ENCODE measurements at places on chromosomes 5 and 9. TPM values are rescaled to one million over a fixed set of nuclear protein-coding genes. Genes with fewer than 3 reads are reported as not detected.

GRCh38 chr5:134086943-134087305 is 27.6 kb upstream of the TCF7 start:
- DNase-seq = no peak
- H3K4me3 ChIP-seq = no peak overlapping the region
- 0 out of 2 replicates have a peak, but pooled peaks cover 7% of the 10 kb centered on the region for H3K27me3 ChIP-seq
- H3K36me3 ChIP-seq = no peaks in the 10 kb centered on the region
- peaks cover 1% of the 10 kb centered on the region for H3K4me1 ChIP-seq
- H3K27ac ChIP-seq = no peak overlapping the region

DNA sequence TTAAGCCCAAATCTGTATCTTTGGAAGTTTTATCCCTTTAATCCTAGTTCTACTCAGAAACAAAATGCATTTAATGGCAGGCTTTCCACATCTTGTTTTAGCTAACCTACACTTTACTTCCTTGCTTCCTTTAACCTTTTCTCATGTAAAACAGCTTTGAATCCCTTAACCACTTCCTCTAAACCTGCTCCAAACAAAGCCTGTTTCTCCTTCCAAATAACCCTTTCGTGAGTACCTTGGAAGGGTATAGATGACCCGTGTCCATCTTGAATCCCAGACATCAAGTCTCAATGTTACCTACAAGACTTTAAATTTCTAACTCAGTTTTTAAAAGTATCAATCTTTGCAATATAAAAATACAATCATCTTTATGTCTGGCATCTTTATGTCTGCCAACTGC is 78.4 kb downstream of the DROSHA start:
- H3K27me3 ChIP-seq = no peaks in the 10 kb centered on the region
- no peak for DNase-seq
- H3K27ac ChIP-seq = no peak overlapping the region
- H3K36me3 ChIP-seq = peaks cover 52% of the 10 kb centered on the region
- no peak overlapping the region for H3K4me3 ChIP-seq

DNA sequence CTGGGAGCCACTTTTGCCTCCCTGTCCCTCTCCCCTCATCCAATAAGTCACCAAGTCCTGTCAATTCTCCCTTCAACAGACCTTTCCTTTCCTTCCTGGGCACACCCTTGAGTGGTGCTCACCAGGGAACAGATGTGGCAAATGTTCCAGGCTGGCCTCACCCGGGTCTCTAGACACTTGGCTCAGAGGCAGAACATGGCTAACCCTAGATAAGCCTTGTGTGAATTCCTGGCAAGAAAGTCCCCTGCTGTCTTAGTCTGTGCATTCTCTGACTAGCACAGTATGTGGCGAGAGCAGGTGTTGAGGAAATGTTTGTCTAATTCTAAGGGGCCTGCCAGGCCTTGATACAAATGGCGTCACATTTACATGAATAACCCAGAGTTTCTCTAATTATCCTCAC is 41.2 kb upstream of the PTGS1 start:
- DNase-seq = no peak
- H3K27me3 ChIP-seq = no peaks in the 10 kb centered on the region

DNA sequence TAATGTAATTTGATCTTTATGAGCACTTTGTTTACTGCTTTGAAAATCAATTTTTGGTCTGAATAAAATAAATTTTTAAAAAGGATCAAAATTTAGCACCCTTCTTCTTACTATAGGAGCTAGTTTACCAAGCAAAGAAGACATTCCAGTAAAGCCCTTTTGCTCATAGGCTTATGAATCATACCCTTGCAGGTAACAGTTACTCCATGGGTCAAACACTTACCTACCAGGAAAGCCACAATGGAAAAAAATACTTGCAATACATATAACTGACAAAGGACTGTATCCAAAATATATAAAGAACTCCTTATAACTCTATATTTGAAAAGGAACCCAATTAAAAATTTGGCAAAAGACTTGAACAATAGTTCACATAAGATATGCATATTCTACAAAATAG is 66.6 kb downstream of the SHOC1 start:
- H3K36me3 ChIP-seq = 0 out of 2 replicates have a peak, but pooled peaks cover 10% of the 10 kb centered on the region
- H3K27ac ChIP-seq = peak overlapping the region; percentile 22
- H3K27me3 ChIP-seq = no peaks in the 10 kb centered on the region
- no peak overlapping the region for H3K4me3 ChIP-seq

GRCh38 chr5:10637944-10638343 is 74.1 kb downstream of the ANKRD33B start:
- H3K4me3 ChIP-seq = no peak overlapping the region
- DNase-seq = no peak
- H3K27me3 ChIP-seq = no peaks in the 10 kb centered on the region
- H3K27ac ChIP-seq = no peak overlapping the region
- H3K4me1 ChIP-seq = 0 out of 2 replicates have a peak, but pooled peaks cover 5% of the 10 kb centered on the region

DNA sequence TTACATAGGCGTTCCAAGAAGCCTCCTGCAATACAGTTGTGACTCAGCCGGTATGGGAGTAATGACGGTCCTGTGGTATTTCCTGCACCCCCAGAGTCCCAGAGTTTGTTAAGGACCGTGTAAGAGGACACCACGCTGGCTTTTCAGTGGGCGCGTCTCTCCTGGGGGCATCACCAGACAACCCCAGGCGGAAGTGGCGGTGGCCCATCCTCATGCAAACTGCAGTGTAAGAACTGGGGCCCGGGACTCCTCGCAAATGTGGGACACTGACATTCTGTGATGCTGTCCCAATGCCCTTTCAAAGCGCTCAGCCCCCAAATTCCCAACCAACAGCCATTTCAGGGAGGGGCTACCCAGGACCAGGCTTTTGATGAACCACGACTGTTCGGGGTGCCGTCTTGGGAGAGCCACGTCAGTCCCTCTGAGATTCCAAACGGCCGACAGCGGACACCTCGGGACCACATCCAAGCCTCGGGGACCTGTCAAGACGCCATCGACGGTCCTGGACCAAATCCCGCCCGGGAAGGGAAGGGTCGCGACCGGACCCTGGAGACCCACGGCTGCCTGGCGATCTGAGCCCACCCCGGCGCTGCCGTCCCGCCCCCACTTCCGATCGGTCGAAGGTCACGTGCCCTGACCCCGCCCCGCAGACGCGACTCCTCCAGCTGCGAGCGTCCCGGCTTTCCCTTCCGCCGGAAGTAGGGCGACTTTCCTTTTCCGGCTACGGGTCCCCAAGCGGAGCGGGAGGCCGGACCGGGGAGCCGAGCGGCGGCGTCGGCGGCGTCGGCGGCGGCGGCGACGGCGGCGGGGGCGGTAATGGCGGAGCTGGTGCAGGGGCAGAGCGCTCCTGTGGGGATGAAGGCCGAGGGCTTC is at the start of gene FUBP3:
Gene FUBP3, plus strand, starts transcription at position 713 of the 873 bp plus-strand sequence. Its CDS starts 104 bp downstream, at position 817.
- H3K4me3 ChIP-seq = peak within 1 kb of the TSS; percentile 83
- H3K4me1 ChIP-seq = peaks cover 20% of the 10 kb centered on the region
- no peaks in the 10 kb centered on the region for H3K27me3 ChIP-seq
- no peaks in the 10 kb centered on the region for H3K36me3 ChIP-seq
- peak within 1 kb of the TSS; percentile 92 for H3K27ac ChIP-seq

DNA sequence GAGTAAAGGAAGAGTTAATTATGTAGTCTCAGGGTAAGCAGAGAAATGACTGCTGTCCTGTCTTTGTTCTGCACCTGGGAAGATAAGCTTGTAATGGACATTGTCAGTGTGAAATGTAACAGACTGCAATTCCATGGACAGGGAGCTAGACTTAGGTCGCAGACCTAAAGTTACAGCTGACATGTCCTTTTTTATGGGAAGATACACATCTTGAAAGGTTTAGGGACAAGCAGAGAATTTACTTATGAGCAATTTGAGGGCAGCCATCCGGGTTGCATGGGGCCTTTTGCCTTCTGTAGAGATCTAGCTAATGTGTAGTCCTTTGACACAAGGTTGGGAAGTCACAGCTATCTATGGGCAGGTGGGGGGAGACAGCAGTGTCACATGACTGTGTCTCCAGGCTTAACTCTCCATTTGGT is 85.7 kb downstream of the SERINC5 start:
- H3K4me1 ChIP-seq = no peaks in the 10 kb centered on the region
- H3K27ac ChIP-seq = no peak overlapping the region
- DNase-seq = no peak
- H3K36me3 ChIP-seq = no peaks in the 10 kb centered on the region

DNA sequence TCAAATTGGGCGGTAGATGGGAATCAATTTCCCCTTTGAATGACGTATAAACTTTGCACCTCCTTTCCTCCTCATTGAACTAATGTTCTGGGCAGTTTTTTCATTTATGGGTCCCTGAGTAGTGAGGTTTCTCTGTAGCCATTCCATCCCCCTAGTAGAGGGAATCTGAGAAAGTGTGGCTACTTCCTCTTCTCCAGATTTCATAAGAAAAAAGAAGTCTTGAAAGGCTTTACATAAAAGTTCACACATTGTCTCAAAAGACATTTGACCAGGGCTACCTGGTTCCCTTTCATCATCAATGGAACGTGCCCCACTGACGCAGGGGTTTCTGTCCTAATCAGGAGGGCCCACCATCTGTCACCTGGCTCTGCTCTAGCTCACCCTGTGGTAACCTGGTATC is 57.3 kb downstream of the CTSL start:
- DNase-seq = no peak
- H3K27ac ChIP-seq = no peak overlapping the region
- no peaks in the 10 kb centered on the region for H3K27me3 ChIP-seq
- no peak overlapping the region for H3K4me3 ChIP-seq

DNA sequence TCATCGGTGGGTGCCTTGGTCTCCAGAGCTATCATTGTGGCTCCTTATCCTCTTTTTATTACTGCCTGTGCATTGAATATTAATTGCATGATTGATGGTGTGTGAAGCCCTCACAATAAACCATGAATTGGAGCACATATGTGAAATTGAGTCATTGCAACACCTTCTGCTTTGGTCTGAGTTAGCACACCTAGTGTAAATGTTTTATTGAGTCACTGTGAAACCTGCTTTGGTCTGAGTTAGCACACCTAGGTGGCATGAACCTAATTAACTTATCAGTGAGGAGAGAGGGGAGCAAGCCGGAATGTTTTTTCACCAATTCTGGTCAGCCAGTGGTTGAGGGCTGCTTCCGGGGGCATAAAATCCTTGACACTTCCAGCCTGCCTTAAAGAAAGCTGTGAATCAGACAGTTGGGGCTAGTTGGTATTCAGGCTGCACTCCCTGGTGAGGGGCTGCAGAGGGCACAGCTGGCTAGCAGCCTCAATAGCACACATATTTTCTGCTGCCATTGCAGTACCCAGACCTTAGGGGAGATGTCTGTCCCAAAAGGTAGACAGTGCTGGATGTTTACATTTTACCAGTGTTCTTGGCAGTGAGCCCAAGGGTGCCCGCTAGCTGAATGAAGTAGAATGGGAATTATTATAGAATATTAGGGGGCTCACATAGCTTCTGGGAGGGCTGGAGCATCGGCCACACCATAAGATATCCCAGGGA is 76.5 kb upstream of the GOLM1 start:
- DNase-seq = no peak
- no peaks in the 10 kb centered on the region for H3K27me3 ChIP-seq
- no peaks in the 10 kb centered on the region for H3K36me3 ChIP-seq
- H3K27ac ChIP-seq = no peak overlapping the region
- no peaks in the 10 kb centered on the region for H3K4me1 ChIP-seq

GRCh38 chr5:156020647-156021046 is 306.3 kb upstream of the SGCD start:
- no peaks in the 10 kb centered on the region for H3K36me3 ChIP-seq
- H3K4me3 ChIP-seq = no peak overlapping the region
- no peak overlapping the region for H3K27ac ChIP-seq
- no peak for DNase-seq
- H3K27me3 ChIP-seq = no peaks in the 10 kb centered on the region
- no peaks in the 10 kb centered on the region for H3K4me1 ChIP-seq

DNA sequence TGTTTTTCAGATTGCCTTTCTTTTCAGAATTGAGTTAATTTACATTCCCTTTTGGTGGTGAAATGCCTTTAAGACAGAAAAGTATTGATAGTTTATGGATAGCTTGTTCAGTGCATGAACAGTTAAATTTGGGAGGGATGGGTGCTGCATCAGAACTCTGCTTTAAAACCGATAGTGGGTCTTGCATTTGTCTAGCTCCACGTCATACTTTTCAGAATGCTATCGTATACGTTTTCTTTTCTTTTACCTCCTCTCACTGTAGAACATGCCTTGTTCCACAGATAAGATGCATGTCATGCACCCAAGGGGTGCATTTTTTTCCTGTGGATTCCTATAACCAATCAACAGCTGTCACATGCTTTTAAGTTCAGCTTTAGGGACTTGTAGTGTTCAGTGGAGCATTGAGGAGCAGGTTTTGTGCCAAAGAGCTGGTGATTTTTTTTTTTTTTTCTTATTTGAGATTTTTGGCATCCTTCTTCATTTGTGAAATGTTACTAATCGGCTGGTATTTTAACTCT is 2.3 kb downstream of the SLC44A1 start:
- peak overlapping the region; percentile 96 for H3K4me3 ChIP-seq
- H3K36me3 ChIP-seq = no peaks in the 10 kb centered on the region
- H3K27me3 ChIP-seq = no peaks in the 10 kb centered on the region
- H3K27ac ChIP-seq = peak overlapping the region; percentile 80
- peak; percentile 52 for DNase-seq

DNA sequence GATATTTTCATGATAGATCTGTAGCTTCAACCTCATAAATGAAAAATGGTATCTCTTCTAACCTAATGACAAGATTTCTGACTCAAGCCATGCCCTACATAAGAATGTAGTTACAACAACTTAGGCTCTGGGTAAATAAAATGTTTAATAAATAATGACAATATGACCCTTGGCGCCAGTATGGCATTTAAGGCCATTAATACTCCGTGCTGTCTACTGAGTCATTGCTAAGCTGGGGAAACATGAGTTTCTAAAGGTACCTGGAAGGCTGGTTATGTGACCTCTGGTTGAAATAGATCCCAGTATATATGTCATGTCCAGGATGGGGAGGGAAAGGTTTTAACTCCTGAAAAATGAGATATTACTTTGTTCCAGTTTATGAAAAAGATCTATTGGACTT is 58.0 kb upstream of the CEMIP2 start:
- no peaks in the 10 kb centered on the region for H3K27me3 ChIP-seq
- no peak for DNase-seq
- no peak overlapping the region for H3K27ac ChIP-seq
- no peaks in the 10 kb centered on the region for H3K4me1 ChIP-seq

GRCh38 chr5:151345808-151346478 is 1.4 kb downstream of the SLC36A2 start:
- H3K4me3 ChIP-seq = no peak overlapping the region
- H3K36me3 ChIP-seq = no peaks in the 10 kb centered on the region
- no peaks in the 10 kb centered on the region for H3K4me1 ChIP-seq
- H3K27me3 ChIP-seq = peaks cover 5% of the 10 kb centered on the region
- peak; percentile 68 for DNase-seq

- H3K27me3 ChIP-seq = no peaks in the 10 kb centered on the region
- peak overlapping the region; percentile 66 for H3K27ac ChIP-seq
- H3K4me3 ChIP-seq = no peak overlapping the region
- peaks cover 15% of the 10 kb centered on the region for H3K4me1 ChIP-seq
- H3K36me3 ChIP-seq = peaks cover 54% of the 10 kb centered on the region
- peak; percentile 86 for DNase-seq
Measured at GRCh38 chr5:151104795-151105194, 24.0 kb upstream of the TNIP1 start.

Gene PCDHGB2
- total RNA-seq = 2.5 TPM

Gene SRD5A1
- total RNA-seq = 20.2 TPM

Gene CDO1
- total RNA-seq = 0.89 TPM

Gene TPPP
- 0.13 TPM for total RNA-seq

Gene PDCD1LG2
- 36.8 TPM for total RNA-seq

Gene SH3GL2
- not detected for total RNA-seq

Gene SPINK5
- not detected for total RNA-seq

Gene PLAC8L1
- not detected for total RNA-seq

Gene RASEF
- 0.11 TPM for total RNA-seq

Gene FOXD4L3
- total RNA-seq = not detected

Gene PAEP
- total RNA-seq = not detected

Gene PDLIM4
- total RNA-seq = 84.4 TPM

Gene ARL10
- total RNA-seq = 8.9 TPM

All from GM23248 (cell line).